Stimulated activated naive CD4-positive, alpha-beta T cell (primary cell): ENCODE measurements at places on chromosomes 4 and X.

DNA sequence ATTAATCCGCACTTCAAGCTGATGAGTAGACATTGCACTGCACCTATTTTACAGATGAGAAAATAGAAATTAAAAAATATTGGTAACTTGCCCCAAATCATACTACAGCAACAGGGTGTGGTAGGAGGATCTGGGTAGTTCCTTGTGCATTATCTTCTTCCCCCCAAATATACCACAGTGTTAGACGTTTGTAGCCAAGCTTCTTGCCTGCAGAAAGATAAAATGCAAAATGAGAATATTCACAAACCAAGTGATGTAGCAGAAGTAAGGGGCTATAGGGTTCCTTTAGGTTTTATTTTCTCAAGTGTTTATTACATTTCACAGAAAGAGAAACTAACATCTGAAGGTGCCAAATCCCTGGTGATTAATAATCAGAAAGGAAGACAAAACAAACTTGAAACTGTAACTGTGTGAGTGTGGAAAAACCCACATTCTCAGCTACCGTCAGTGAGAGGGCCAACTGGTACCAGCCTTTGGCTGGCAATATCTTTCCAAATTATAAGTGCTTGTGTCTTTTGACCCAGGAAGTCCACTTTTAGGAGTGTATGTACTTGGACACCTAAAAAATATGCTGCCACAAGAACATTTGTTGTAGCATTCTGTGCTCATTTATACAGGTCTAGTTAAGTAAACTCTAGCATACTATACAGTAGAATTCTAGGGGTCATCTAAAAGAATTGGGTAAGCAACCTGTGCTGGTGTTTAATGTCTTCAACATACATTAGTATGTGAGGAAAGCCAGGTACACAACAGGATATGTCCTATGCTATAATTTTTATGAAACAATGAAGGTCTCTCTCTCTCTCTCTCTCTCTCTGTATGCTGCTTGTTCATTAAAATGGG is 6.7 kb upstream of the CD38 start:
- DNase-seq: no peak

GRCh38 chrX:12390301-12390700 is 252.0 kb downstream of the FRMPD4 start:
- DNase-seq: no peak

DNA sequence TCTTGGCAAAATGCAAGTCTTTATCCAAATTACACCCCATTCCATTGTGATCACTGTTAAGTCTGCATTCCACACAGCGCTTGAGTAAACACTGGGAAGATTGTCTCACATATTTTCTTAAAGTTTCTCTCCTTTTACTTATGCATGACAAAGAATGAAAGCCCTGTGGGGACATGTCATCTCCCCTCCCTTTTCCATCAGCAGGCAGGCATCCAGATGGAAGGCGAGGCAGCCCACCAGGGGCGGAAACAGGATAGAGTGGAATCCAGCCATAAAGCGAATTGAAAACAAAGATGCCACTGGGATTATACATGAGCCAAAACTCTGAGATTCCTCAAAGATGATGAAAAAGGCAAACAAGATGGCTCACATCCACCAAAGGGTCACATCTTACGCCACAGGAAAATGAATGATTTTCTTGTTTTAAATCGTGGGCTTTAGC is 78.2 kb downstream of the AFAP1 start:
- no peak for DNase-seq

DNA sequence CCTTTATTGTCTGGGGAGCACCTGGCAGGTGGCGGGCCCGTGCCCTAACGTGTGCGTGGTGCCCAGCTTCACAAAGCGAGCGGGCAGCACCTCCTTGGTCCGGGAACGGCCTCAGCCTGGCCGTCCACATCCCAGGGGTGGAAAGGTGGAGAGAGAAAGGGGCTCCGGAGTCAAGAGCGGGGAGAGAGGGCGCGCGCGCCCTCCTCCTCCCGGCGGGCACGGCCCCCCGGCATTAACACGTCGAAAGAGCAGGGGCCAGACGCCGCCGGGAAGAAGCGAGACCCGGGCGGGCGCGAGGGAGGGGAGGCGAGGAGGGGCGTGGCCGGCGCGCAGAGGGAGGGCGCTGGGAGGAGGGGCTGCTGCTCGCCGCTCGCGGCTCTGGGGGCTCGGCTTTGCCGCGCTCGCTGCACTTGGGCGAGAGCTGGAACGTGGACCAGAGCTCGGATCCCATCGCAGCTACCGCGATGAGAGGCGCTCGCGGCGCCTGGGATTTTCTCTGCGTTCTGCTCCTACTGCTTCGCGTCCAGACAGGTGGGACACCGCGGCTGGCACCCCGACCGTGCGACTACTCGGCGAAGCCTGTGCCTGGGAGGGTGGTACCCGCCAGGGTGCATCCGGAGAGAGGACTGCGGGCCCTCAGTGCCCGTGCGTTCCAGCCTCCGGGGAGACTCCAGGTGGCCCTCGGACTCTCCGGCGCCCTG is at the start of gene KIT:
Gene KIT (plus strand): TSS at position 407 of the 701 bp plus-strand sequence. CDS start 58 bp downstream, at position 465.
- peak; percentile 22 for DNase-seq

DNA sequence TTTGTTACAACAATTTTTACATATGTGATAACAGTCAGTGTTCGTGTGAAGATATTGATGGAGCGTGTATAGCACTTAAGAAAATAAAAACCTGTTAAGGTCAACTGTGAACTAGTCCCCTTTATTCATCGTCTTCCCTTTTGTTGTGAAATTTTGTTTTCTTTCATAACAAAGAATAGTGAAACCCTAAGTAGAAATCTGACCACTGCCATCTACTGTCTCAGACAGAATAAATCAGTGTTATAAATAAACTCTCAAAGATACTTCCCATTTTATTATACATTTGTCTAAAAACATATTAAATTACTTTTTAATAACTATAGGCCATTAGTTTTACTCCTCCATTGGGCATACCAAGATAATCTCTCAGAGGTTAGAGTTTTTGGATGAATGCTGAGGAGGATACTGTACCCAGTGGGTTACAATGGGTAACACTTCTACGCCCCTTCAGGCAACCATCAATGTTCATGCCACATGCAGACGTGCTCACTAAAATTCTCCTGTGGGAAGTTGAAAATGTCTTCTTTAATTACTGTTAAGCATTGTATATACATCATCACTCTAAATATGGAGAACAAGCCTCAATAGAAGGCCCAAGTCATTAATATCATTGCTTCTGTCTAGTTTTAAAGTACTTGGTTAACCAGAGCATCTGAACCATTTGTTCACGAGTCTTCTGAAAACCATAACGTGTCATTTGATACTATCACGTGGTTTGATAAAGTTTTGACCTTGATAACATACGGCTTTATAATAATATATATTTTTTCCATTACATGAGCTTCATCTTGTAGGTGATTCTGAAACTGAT is 171.2 kb downstream of the TMA16 start:
- DNase-seq: no peak

DNA sequence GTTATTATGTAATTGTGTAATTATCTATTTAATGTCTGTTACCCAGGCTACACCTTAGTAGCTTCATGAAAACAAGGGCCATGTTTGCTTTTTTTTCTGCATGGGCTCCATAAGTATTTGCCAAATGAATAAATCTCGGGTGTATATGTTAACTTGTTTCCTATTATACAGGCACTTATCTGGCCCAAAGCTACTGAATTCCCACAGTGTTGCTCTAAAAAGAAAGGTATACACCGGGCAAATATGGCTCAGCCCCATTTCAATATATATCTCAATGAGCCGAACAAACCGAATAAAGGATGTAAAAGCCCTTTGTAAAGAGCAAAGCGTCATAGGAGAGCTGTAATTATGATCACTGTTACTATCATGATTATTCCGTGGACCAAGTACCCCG is 767 bp downstream of the PAQR3 start:
- DNase-seq: no peak

- no peak for DNase-seq
These were observed 102.0 kb downstream of the FNIP2 start for GRCh38 chr4:158870626-158871334.

- DNase-seq: no peak
These were observed 169.2 kb downstream of the SPCS3 start for GRCh38 chr4:176489001-176489400.

GRCh38 chr4:8594097-8595038 is 1.8 kb downstream of the CPZ start:
- no peak for DNase-seq

DNA sequence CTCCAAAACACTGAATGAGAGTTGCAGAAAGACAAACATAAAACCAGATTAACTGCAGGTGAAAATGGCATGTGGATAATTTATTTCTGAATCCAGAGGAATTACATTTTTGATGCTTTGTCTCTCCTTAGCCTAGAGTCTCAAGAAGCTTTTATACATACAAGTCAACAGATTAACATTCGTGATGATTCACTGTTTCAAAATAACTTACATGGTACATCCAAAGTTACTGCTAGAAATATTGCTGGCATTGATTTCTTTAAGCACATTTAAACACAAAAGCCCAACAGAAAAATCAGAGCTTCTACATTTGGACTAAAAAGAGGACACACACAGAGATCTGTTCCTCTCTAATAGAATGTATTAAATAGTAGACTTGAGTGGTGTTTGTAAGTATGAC is 105.6 kb downstream of the AMELX start:
- no peak for DNase-seq

DNA sequence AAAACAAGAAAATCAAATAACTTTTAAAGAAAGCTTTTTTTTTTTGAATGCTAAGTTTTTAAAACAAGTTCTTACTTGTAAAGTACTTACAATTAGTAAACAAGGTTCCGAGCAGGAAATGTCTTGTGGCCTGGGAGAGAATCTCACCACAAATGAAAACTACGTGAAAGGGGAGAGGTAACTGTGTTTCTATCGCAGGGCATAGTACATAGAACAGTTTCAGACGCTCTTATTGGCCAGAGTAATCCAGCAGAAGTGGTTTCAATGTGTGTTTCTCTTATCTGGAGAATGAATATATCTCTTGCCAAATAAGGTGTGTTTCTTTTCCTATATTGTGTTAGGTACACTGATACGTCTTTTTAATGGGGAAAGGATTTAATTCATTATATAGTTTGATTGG is at the start of gene PLAC8:
Gene PLAC8 (minus strand): TSS at position 154 of the 400 bp plus-strand sequence. CDS start 6,808 bp downstream, outside the sequence.
- peak; percentile 83 for DNase-seq

GRCh38 chr4:78297116-78297800 is 240.1 kb downstream of the FRAS1 start:
- DNase-seq: no peak

DNA sequence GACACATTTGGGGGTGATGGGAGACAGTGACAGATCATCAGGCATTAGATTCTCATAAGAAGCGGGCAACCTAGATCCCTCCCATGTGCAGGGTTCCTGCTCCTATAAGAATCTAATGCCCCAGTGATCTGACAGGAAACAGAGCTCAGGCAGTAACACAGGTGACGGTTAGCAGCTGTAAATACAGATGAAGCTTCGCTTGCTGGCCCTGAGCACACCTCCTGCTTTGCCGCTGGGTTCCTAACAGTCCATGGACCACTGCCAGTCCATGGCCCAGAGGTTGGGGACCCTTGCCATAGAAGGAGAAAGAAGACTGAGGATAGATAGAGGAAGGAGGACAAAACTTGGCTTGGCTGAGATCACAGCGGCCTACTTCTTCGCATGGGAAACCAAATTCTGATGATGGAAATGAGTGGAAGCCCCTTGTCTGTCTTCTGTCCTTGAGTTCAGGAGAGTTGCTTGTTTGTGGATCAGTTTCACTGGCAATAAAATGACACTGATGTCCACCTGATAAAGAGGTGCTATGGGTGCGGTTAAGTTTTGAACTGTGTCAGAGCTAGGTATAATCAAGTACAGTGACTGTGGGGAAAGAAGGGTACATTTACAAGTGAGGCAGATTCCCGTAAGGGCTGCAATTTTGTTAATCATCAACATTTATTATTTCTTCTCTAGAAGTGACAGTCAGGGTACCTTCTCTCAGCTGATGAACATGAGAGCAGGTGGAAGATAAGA is 1.7 kb upstream of the TIFA start:
- DNase-seq: no peak

DNA sequence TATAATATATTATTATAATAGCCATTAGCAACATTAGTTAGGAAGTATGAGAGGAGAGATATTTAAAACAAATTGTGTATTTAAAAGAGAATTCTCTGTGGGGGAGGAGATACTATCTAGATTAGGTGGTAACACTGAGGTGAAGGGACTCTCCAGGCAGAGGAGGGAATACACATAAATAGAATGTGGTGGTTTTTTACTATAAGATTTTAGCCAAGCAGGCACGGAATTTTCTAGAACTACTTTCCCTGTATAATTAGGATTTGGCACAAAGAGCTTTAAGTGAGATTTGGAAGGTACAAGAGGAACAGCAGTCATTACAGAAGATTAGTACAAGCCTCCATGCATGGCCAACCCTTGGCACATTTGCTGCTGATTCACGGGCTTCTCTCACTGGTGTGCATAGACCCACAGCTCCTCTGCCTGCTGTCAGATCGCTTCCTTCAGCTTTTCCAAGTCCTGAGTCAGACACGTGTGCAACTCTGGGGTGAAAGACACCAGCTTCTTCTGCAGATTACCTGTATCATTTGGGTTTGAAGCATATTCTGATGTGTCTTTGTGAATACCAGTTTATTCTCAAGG is 685.5 kb downstream of the KCTD8 start:
- DNase-seq: no peak

GRCh38 chr4:146330392-146330791 is 116.1 kb downstream of the REELD1 start:
- no peak for DNase-seq

- DNase-seq: peak; percentile 64
These were observed 40.6 kb downstream of the HADH start for GRCh38 chr4:108030332-108030731.

DNA sequence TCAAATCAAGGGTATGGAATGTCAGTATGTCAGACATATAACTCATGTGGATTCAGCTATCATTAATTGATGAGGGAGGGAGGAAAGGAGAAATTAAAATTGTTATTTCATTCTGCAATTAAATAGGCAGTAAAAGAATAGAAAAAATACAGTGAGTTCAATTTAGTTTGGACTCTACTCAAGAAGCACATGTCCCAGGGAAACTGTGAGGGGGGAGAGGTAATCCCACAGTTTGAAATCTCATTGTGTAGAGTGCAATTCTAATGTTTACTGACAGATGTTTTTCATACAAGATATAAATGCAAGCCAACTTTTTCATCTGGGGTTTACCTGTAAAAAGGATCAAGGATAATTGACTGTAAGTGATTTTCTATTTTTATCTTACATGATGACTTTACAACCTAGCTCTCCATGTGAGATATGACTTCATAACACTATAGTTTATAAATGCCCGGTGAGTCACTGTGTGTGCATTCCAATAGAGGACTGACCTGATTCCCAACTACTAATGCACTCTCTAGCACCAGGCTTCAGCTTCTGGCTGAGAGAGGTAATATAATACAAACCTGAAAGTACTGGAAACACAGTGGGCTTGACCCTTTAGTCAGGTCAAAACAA is 35.2 kb upstream of the SCD5 start:
- no peak for DNase-seq

DNA sequence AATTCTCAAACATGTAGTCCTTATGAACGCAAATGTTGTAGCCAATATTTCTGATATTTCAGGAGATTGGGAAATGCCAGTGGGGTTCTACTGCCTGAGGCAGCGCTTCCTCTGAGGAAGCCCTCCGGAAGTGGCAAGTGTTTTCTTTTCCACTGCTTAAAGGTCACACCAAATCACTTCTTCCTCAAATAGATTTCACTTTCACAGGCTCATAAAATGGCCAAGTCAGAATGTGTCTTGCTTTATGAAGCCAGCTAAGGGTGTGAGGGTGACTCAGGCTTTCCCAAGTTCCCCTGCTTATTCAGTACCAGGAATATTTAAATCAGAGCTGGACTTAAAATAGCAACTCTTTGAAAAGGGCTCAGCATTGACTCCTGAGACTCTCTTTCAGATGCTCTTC is 514.2 kb upstream of the DIPK2B start:
- no peak for DNase-seq

GRCh38 chr4:62448911-62449310 is 1248.8 kb downstream of the ADGRL3 start:
- no peak for DNase-seq

- no peak for DNase-seq
These were observed 26.8 kb upstream of the SCD5 start for GRCh38 chr4:82825425-82825824.
